IMR-90 (cell line): ENCODE measurements at places on chromosomes 7 and 10. TPM values are rescaled to one million over a fixed set of nuclear protein-coding genes. Genes with fewer than 3 reads are reported as not detected.

DNA sequence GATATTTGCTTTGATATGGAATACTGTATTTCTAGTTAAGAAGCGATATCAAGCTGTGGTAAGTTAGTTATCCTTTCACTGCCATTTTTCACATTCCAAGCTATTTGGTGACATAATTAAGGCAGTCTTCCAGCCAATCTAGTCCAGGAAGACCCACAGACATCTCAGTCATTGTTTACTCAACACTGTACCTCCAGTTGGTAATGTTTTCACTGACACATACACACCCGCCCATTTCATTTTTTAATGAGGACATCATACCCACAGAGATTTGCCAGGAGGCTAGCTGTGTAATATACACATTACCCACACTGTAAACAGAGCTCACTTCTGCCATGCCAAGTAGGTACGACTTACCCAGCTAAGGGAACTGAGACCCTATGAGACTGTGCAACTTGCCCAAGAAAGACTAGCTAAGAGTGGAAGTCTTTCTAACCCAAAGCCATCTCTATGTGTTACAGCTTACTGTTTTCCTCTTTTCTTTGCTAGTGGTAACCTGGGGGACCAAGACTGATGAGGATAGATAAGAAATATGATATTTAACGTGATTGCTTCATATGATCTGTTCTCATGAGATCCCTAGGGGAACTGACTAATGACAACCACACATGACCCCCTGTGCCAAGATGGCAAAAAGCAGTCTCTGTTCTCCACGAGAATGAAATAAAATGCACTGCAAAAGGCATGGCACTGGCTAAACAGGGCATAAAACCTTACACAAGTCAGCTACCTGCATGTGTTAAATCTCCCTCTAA, 179.0 kb downstream of the DGKI start:
- DNase-seq, result peak; percentile 88

DNA sequence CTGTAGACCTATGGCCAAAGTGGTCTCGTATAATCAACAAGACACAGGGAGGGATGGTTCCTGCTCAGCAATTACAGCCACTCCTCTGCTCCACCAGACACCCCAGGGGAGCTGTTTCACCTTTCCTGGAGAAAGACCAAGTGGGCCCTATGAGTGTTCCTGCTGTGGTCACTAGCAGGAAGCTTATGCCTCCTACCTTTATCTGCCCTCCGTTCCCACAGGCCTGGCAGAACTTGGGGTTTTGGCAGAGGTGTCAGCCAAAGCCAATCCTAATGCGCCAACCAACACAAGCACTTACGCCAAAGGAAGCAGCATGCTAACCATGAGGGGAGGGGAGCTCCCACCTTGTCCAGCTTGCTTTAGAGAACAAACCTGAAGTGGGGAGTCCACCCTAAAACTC, 31.2 kb downstream of the XPNPEP1 start:
- DNase-seq, result no peak

DNA sequence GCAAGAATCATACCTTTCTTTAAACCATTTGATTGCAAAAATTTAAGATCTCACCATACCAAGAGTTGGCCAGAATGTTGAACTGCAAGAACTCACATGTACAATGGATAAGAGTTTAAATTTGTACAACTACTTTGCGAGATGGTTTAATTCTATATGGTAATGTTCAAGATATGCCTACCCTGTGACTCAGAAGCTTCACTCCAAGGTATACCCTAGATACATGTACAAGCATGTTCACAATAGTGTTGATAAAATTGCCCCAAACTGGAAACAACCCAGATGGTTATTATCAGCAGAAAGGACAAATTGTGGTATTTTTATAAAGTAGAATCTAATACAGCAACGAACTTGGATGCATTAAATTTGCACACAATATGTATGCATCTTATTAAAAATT, 25.1 kb upstream of the RAB18 start:
- no peak for DNase-seq

The SPOCK2 gene
- total RNA-seq, result not detected in 2 replicates

DNA sequence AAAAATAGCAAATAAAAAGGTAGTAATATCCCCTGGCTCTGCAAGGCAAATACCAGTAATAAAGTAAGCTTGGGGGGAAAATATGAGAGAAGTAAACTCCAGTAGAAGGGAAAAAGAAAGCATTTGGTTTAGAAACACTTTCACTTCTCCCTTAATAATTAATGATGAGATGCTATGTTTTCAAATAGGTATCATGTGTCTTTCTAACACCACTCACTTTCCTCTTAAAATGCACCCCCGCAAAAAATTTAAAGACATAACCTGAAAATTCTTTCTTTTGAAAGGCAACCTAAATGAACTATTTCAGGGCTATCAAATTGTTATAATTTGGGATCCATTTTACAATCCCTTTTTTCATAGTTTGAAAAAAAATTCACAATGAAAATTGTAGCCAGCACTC, 240.3 kb downstream of the SNX10 start:
- DNase-seq, result no peak

DNA sequence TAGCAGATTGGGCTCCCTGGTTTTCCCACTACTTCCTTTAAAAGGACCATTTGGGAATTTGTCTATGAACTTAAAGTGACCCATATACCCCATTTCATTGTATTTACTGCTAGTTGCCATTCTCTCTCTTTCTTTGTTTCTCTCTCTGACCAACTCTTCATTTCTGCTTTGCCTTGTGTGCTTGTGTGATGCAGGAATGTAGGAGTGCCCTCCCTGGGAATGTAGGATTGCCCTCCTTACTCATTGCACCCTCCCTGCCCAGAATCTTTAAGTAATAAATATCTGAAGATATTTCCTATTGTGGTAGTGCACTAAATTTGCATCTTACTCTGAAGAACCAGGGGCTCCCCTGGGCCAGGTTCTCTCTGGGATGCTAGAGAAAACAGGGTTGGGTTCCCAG, 47.3 kb upstream of the KLF14 start:
- DNase-seq, result no peak

DNA sequence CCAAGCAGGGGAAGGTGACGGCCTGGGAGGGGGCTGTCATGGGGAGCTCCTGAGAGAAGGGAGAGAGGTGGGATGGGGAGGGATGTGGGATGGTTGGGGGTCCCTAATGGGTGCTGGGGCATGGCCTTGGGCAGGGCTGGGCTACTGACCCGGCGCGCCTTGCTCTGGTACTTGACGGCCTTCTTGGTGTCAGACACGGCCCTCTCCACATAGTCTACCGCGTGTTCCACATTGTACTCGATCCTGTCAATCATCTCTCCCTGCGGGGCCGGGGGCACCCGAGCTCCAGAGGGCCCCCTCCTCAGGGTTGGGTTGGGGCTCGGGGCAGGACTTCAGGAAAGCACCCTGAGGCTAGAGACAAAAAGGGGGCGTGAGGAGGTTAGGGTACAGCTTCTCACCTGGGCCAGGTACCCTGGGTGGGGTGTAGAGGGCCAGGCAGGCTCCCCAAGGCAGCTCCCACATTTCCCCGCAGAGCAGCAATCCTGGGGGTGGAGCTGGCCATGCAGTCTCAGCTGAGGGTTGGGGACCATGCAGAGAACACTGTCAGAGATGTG, 17.3 kb downstream of the BUD23 start:
- DNase-seq, result no peak
